CD4-positive, alpha-beta T cell treated with Interleukin-21 for 1 hour (primary cell): ENCODE measurements at places on chromosomes 1 and 21.

- no peak for DNase-seq
Measured at GRCh38 chr1:201375169-201375568, 2.3 kb downstream of the TNNT2 start.

GRCh38 chr1:168697356-168698126 lies 31.5 kb downstream of the DPT start:
- DNase-seq: no peak

- DNase-seq: no peak
Measured at GRCh38 chr1:89425056-89425455, 61.2 kb downstream of the GBP6 start.

GRCh38 chr1:204617256-204618147 lies 68.0 kb downstream of the LRRN2 start:
- no peak for DNase-seq

DNA sequence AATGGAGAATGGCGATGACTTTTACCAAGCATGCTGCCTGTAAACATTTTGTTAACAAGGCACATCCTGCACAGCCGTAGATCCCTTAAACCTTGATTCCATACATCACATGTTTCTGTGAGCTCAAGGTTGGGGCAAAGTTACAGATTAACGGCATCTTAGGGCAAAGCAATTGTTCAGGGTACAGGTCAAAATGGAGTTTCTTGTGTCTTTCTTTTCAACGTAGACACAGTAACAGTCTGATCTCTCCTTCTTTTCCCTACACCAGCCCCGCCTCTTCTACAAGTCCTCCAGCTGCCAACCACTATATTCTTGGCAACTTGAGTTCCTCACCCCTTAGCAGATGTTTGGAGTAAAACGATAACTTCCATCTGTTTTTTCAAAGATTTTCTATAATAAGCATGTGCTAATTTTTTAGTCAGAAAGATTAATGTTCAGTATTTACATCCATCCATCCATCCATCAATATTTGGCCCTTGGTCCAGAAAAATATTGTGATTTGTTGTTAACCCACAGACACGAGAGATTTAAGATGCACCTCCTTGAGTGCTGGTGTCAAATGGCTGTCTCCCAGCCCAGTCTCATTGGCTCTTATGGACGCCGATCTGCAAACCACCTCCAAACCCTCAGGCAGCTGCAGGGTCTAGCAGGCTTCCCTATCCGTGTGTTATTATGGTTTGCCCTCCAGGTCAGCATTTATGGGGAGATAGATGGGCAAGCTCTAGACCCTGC lies 3.8 kb downstream of the DNALI1 start:
- no peak for DNase-seq

DNA sequence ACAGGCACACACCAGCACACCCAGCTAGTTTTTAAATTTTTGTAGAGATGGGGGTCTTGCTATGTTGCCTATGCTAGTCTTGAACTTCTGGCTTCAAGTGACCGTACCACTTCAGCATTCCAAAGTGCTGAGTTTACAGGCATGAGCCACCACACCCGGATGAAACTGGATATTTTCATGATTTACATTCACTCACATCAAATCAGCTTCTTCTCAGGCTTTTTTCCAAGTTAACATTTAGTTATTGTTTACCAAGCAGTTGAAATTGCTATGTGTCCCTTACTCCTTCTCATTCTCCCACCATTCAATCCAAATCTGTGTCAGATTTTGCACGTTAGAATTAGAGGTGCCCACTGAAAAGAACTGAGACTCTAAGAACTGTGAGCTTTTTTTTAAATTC lies 18.4 kb downstream of the RIT1 start:
- DNase-seq: no peak

GRCh38 chr1:178271471-178271870 lies 177.6 kb downstream of the RASAL2 start:
- no peak for DNase-seq

- no peak for DNase-seq
Measured at GRCh38 chr1:49225464-49225863, 448.8 kb upstream of the BEND5 start.

GRCh38 chr1:101284622-101285218 lies 47.9 kb downstream of the S1PR1 start:
- no peak for DNase-seq

DNA sequence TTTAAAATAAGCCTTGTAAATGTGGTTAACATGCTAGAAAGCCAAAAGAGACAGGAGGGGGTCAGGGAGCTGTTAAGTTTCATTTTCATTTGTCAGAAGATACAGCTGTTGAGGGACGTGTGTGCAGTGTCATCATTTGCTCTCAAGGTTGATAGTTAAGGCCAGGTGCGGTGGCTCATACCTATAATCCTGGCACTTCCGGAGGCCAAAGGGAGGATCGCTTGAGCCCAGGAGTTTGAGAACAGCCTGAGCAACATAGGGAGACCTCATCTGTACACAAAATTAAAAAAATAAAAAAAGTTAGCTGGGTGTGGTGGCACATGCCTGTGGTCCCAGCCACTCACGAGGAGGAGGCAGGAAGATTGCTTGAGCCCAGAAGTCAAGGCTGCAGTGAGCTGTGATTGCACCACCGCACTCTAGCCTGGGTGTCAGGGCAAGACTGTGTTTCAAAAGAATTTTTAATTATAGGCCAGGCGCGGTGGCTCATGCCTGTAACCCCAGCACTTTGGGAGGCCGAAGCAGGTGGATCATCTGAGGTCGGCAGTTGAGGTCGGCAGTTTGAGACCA lies 22.7 kb downstream of the ZBTB8OS start:
- peak; percentile 51 for DNase-seq

DNA sequence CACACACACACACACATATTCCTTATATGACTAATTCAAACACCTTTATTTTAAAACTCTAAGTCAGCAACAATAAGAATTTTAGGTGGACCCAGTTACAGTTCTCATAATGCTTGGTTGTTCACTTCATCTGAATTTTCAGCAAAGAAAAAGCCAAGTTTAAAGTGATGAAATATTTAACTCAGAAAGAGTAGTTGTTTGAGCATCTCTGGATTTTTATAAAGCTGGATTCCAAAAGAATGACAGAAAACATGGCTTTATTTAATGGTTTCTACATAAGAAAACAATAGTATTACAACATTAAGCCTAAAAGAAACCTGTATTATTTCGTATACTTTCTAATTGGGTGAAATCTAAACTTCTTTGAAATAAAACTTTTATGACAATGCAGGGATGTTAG lies 54.2 kb upstream of the ADAMTS5 start:
- DNase-seq: no peak

GRCh38 chr21:38494703-38495102 lies 3.6 kb downstream of the ERG start:
- DNase-seq: no peak

- no peak for DNase-seq
Measured at GRCh38 chr1:62726011-62726442, 37.8 kb upstream of the DOCK7 start.

- DNase-seq: no peak
Measured at GRCh38 chr1:181324797-181325616, 158.3 kb upstream of the CACNA1E start.

DNA sequence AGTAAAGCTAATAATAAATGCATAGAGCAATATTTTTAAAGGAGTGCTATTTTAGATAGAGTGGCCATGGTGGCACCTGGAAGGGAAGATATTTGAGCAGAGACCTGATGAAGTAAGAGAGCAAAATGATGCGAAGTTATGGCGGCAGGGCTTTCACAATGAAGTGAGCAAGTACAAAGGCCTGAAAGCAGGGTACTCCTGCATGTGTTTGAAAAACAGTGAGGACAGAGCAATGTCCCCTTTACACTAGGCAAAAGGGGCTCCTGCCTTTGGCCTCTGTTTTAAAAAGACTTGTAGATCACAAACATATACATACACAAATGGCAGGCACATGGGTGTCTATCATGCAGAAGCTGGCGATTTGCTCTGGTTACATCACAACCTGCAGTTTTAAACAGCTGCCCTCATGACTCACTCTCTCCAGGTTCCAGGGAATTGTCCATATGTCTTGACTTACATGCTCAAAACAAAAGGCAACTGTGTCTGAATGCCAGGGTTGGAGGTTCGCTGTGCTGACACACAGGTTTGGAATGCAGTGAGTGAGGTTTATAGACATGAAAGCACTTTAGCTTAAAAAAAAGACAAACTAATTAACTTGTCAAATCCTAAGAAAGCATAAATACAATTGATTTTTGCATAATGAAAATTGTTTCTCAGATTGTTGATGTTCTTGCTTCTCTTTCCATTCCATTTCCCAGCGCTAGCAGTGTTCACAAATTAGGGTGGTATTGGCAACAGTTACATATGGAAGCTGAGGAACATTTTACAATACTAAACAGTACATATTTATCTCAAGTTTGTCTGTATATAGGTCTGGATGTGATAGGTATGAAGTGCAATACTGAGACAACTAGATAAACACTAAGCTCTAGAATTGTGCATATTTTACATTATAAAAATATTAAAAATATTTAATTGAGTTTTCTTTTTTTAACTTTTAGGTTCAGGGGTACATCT lies 313.9 kb downstream of the BARHL2 start:
- no peak for DNase-seq

- peak; percentile 83 for DNase-seq
Measured at GRCh38 chr1:201170533-201171062, 16.3 kb upstream of the TMEM9 start.

DNA sequence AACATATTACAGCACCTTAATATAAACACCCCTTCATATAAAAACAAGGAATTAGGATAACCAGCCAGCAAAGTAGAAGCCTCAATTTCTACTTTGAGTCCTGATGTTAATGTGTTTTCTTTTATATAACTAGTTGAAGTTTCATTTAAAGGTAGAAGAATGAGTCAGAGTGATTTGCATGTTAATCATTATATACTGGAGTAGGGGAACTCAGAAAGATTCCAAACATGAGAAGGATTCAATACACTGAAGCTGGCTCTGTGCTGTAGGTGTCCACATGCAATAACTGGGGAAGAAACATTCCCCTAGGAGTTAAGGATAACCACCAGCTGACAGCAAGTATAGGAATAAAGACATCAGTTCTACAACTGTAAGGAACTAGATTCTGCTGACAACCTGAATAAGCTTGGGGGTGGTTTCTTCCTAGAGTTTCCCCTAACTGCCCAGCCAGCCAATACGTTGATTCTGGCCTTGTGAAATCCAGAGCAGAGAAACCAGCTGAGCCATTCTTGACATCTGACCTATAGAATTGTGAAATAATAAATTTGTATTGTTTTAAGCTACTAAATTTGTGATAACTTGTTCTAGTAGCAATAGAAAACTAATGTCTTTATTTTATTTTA lies 33.4 kb upstream of the RNPC3 start:
- no peak for DNase-seq

DNA sequence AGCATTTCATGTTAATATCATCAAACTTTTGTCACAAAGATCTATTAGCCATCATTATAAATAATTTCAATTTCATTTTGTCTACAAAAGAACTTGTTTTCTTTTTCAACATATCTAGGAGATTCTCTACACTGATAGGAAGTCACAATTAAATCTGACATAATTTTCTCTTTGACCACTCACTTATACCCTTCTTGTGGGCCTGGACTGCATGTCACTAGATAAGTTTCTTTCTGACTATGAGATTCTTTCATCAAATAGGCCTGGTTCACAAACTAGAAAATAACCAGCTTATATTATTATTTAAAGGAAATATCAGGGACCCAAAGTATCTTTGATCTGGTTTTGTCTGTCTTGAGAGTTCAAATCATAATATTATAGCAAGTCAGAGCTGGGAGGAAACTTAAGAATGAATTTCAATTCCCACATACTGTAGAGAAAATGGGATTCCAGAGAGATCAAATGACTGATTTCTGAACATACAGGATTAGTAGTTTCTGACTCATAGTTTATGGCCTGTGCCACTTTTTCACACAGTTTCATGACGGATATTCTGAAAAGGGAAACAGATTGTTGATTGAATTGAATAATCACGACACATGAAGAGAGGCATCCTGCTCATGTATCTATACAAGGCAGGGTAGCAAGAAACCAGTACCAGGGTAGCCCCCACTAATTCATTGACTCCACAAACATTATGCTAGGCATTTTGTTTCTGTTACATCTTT lies 355.8 kb downstream of the GPATCH2 start:
- DNase-seq: no peak

- DNase-seq: peak; percentile 36
Measured at GRCh38 chr1:201468844-201469644, at the start of gene PHLDA3. Gene PHLDA3, minus strand, starts transcription at chr1:201469188. Its CDS starts 402 bp downstream, at chr1:201468786.

DNA sequence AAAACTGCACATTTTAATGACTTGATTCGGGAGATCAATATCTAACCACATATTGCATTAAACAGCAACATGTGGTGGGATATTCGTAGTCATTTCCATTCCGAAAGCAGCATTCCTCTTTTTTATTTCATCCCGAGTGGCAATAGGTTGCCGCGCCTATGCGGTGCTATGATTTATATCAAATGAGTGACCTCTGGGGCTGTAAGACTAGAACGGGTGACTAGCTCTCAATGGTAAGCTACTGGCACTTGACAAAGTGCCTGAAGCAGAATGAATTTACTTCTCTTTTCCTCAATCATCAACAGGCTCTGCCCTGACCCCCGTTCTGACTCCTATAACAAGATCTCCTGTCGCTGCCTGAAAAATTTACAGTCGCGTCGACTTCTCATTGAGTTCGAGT lies 162.3 kb downstream of the ZNF281 start:
- DNase-seq: no peak

DNA sequence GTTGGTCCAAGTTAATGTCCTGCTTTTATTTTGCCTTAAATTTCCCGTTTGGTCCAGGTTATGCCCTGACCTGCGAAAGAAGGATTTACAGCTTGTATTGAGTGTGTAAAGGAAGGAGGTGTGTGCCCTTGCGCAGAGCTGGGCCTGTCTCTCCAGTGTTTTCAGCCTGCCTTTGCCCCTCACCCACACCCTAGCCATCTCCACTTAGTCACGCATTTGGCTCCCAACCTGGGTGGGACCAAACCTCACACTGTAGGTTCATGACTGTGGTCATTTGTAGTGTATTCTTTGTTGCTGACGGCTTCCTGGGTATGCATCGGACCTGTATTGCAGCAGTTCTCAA lies 572 bp upstream of the SRSF10 start:
- DNase-seq: no peak

DNA sequence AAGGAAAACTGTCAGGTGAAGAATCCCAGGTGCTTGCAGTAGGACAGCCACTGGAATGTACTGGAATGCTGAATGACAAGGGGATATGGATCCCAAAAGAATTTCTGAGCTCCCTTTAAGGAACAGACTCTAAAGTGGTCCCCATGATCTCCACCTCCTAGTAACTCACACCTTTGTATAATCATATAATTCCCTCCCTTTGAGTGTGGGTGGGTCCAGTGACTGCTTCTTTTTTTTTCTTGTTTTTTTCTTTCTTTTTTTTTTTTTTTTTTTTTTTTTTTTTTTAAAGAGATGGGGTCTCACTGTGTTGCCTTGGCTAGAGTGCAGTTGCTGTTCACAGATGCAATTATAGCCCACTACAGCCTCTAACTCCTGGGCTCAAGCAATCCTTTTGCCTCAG lies 28.5 kb upstream of the H3-3A start:
- no peak for DNase-seq

GRCh38 chr21:9838738-9839642 lies 682.4 kb upstream of the TPTE start:
- no peak for DNase-seq

- DNase-seq: no peak
Measured at GRCh38 chr1:207669528-207670009, 24.6 kb downstream of the CR1L start.

GRCh38 chr1:177286396-177286795 lies 115.6 kb downstream of the BRINP2 start:
- DNase-seq: no peak
